ENCODE measurements at places on chromosomes 12 and 14.
A peak's percentile ranks its signal among the peaks of the same experiment; 100 is the strongest.

DNA sequence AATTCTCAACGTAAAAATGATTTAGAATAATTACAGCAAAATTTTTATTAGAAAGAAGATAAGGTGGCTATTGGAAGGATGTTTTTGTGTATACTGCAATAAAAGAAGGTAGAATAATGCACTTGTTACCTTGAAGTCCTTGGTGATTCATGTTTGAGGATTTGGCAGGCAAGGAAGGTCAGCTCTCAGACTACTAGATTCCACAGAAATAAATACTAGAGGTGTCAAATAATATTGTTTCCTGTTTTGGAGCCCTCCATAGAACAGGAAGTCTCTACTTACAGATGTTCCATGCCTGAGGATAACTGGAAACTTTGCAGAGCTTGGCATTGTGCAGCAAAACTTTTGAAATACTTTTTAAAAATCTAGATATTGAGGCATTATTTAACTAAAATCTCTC is 284.3 kb upstream of the SYT1 start:
- DNase-seq = no peak

- no peak for DNase-seq
Measured at GRCh38 chr12:50186681-50187080, 19.5 kb upstream of the CERS5 start.

- DNase-seq = no peak
Measured at GRCh38 chr12:31234053-31234840, 91.7 kb downstream of the SINHCAF start.

DNA sequence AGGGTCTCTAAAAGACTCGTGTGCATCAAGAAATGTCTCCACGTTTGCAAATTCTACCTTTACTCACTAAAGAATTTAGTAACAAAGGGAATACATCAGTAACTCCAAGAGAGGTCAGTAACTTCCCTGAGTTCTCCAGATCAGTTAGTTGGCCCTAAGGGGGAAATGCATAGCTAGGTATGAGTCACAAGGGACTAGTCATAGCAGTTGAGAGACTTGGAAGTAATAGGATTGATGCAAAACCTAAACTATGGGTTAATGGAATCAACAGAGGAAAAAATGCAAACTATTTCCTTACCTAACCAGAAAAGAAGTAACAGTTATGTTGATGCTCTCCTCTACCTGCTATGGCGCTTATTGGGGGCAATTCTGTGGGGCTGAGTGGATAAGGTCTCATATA is 148.8 kb upstream of the GARIN6 start:
- DNase-seq = no peak

DNA sequence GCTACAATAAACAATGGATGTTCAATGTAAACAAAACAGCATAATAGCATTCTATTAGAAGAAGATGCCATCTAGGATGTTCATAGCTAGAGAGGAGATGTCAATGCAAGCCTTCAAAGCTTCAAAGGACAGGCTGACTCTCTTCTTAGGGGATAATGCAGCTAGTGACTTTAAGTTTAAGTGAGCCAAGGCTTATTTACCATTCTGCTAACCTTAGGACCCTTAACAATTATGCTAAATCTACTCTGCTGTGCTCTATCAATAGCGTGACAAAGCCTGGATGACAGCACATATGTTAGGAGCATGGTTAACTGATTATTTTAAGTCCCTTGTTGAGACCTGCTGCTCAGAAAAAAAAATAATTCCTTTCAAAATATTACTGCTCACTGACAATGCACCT is 106.0 kb upstream of the SSTR1 start:
- DNase-seq = no peak

DNA sequence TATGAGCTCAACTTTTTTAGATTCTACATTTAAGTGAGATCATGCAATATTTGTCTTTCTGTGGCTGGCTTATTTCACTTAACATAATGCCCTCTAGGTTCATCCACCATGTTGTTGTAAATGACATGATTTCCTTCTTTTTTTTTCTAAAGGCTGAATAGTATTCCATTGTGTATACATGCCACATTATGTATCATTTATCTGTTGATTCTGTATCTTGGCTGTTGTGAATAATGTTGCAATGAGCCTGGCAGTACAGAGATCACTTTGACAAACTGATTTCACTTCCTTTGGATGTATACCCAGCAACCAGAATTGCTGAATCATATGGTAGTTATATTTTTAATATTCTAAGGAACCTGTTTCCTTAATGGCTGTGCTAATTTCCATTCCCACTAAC is 19.1 kb downstream of the FBXW8 start:
- no peak for DNase-seq

- no peak for DNase-seq
Measured at GRCh38 chr12:44510510-44510909, 365.6 kb downstream of the NELL2 start.

GRCh38 chr12:41944216-41944615 is 200.5 kb downstream of the GXYLT1 start:
- DNase-seq = no peak

GRCh38 chr14:77498120-77498979 is at the start of gene ISM2:
TSS of gene ISM2 (minus strand) at chr14:77498816. CDS start at chr14:77498793, 23 bp downstream.
- DNase-seq = peak; percentile 81

DNA sequence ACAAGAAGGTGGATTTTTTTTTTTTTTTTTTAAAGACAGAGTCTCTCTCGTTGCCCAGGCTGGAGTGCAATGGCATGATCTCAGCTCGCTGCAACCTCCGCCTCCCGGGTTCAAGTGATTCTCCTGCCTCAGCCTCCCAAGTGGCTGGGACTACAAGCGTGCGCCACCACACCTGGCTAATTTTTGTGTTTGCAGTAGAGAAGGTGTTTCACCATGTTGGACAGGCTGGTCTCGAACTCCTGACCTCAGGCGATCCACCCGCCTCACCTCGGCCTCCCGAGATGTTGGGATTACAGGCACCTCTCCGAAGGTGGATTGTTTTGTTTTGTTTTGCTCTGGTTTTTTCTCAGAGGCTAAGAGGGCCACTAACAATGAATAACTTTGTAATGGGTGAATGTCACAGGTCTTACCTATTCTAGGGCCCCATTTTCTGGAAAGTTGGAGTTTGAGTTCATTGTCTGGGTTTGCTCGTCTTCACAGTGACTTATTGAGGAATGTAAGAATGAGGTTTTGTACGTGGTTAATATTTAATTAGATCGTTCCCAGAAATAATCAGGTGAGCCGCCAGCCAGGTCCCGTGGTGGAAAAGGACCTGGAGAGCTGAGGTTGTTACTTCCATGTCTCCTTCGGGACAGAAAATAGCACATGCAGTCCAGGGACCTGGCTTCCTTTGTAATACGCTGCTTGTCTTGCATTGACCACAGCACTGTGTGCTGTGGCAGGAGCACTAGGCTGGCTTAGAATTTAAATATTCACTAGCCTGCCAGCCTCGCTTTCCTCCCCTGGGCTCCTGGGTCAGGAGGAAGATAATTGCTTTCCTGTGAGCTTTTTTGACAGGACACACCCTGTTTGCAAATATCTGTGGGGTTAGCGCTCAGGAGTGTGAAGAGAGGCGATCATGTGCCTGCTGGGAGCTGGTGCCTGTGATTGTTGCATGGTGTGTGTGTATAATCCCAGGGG is 2.3 kb downstream of the HIP1R start:
- no peak for DNase-seq

DNA sequence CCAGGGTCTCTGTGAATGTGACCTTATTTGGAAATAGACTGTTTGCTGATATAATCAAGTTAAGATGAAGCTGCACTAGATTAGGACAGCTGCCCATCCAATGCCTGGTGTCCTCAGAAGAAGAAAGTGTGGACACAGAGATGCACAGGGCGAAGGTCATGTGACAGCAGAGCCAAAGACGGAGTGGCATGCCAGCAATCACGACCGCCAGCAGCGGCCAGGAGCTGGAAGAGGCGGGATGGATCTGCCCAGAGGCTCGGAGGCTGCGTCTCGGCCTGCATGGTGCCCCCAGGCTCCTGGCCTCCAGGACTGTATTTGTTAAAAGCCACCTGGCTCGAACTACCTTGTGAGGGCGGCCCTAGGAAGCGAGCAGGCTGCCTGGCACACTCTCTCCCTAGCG is 76.5 kb downstream of the RFLNA start:
- no peak for DNase-seq

GRCh38 chr12:3933074-3933818 is 60.0 kb upstream of the PARP11 start:
- no peak for DNase-seq

GRCh38 chr14:58872061-58872460 is 234.3 kb downstream of the DACT1 start:
- DNase-seq = no peak

DNA sequence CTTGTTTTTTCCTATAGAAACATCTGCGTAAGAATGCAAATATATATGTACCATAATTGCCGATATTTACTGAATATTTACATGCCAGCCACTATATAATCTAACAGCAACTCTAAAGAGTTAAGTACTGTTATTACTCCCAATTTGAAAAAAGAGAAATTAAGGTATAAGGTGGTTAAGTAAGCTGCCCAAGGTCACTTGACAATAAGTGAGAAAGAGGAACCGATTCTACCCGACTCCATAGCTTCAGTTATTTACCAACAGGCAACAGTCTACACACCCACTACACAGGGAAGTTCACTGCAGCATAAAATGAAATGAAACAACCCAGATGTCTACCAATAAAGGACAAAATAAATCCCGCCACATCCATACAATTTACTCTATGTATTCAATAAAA is 1.1 kb downstream of the MIS18BP1 start:
- no peak for DNase-seq

- DNase-seq = no peak
Measured at GRCh38 chr12:31533470-31533869, 57.5 kb downstream of the DENND5B start.

- DNase-seq = no peak
Measured at GRCh38 chr12:71955970-71956369, 17.3 kb downstream of the TPH2 start.

GRCh38 chr12:47798382-47798948 is 21.2 kb downstream of the HDAC7 start:
- no peak for DNase-seq

- no peak for DNase-seq
Measured at GRCh38 chr12:14946861-14947260, 8.5 kb upstream of the ERP27 start.

DNA sequence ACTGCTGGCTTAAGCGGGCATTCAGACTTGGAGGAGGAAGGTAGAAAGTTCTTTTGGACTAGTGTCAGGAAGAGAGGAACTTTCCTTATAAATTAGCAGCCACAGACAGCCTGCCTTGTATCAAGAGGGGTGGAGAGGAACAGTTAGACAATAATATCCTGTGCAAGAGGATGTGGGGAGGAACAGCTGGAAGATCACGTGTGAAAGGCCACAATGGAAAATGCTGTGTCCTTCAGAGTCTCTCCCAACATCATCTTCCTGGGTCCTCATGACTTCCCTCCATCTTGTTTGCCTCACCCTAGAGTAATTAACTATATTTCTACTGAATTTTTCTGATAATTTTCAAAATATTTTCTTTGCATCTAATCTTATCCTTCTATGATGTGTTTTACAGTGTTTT is 117.4 kb downstream of the MGAT4C start:
- no peak for DNase-seq

DNA sequence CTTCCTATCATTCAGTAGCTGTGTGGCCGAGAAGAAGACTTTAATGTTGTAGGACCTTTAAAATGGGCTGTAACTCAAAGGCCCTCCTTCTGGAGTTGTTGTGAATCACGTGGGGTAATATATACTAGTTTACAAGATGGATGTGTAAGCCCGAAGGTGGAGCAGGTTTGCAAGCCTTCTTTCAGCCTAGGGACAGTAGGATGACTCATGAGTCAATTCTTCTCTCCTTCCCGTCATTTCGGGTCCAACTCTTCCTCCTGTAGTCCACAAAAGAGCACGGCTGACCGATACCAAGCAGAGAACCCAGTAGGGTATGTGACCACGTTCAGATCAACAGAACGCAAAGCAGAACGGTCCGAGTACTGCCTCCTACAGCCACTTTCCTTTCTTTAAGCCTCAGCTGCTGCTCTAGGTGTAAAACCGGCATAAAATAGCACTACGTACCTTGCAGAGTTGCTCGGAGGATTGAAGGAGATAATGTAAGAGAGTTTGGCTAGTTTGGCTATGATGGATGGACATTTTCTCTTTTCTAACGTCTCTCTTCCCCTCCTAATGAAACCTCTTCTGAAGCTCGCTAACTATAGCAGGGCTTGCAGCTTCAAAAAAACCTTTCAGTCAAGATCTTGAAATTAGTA is 1.3 kb upstream of the RASSF3 start:
- peak; percentile 30 for DNase-seq

DNA sequence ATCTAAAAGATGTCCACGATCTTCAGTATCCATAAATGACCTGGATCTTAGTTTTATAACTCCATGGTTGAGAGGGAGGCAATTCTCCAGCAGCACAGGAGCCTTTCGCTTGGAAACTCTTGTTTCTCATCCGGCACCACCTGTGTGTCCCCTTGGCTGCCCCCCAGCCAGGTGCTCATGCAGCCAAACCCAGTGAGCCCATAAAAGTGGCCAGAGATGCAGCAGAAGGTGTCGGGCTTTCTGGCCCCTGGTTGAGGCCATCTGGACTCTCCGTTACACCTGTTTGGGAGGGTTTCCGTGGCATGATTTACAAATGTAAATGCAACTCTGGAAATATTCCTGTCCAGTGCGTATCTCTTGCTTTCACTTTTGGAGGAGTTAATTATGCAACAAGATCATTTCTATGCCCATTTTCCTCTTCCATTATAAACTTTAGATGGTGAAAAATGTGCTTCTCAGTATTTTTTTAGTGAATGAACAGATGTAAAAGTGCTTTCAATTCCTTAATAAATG is 291.1 kb downstream of the DIO2 start:
- DNase-seq = no peak

- no peak for DNase-seq
Measured at GRCh38 chr12:10182354-10183049, 3.7 kb downstream of the TMEM52B start.

DNA sequence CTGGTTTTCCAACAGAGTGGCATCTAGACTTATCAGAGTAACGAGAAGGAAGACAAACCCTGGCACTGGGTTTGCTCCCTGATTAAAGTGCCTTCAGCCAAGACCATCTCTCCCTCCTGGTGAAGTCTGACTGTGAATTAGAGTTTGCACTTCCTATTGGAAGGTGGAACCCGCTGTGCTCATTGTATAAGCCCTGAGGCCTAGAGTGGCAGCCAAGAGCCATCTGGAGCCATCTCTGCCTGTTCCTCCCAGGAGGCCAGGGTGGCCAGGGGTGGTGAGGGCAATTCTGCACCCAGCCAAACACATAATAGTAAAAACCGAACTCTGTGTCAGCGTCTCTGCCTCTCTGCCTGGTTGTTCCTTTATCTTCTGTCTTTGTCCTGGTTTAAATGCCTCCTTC is 25.0 kb downstream of the MFAP5 start:
- DNase-seq = no peak

- DNase-seq = no peak
Measured at GRCh38 chr14:75170772-75171171, 5.6 kb downstream of the TMED10 start.

DNA sequence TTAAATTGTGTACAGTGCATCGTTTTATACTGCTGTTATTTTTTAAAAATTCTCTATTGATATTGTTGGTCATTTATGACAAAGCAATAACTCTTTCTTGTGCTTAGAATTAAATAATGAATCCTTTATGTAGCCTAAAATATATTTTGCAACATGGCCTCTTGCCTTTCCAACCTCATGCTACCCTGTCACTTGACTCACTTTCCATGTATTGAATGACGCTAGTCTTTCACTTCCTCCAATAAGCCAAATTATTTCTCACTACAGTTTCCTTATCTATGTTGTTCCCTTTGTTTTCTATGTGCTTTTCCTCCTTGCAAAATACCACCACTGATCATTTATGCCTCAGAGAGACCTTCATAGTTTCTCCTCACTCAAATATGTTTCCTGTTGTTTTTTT is 16.3 kb upstream of the EPYC start:
- DNase-seq = no peak

Data from left lung (tissue), 14 donors.